ENCODE measurements at places on chromosomes 6 and 20.
A peak's percentile ranks its signal among the peaks of the same experiment; 100 is the strongest.

DNA sequence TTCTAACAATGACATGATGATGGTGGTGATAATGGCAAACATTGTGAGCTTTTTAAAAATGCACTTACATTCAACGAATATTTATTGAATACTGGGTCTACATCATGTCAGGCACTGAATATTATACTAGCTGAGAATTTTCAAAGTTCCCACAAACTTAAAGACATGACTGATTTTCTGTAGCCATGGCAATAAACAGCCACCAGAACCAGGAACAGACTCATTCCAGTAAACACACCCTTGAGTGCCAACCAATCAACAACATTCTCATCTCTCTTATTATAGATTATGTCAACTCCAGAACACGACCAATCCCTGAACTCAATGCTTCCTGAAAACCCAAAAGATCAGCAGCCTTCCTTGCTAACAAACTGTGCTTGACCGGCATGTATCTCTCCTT lies 212.4 kb upstream of the RUNX2 start:
- DNase-seq = no peak

DNA sequence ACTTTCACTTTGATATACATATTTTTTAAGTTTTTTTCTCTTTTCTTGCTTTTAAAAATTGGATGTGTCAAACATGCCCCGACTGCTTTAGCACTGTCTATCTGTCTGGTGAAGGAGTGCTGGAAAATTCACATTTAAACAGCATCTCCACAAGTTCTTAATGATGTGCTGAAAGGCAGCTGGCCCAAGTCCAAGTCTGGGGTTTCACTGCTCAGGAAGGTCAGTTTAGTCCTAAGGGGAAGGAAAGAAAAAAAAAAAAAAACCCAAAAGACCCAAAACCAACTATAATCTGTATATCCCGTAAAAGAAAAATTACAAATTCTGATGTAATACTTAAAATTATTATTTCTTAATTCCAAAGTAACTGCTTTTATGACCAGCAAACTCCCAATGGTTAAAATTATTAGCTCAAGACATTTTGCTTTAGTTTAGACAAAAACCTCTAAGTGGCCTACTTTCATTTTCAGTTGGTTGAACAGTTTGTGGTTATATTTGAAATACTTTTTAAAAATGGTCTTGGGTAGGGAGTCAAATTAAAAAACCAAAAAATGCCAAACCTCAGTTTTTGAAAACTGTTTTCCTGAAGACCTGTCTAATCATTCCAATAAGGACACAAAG lies 79.5 kb upstream of the PREP start:
- DNase-seq = peak; percentile 17

DNA sequence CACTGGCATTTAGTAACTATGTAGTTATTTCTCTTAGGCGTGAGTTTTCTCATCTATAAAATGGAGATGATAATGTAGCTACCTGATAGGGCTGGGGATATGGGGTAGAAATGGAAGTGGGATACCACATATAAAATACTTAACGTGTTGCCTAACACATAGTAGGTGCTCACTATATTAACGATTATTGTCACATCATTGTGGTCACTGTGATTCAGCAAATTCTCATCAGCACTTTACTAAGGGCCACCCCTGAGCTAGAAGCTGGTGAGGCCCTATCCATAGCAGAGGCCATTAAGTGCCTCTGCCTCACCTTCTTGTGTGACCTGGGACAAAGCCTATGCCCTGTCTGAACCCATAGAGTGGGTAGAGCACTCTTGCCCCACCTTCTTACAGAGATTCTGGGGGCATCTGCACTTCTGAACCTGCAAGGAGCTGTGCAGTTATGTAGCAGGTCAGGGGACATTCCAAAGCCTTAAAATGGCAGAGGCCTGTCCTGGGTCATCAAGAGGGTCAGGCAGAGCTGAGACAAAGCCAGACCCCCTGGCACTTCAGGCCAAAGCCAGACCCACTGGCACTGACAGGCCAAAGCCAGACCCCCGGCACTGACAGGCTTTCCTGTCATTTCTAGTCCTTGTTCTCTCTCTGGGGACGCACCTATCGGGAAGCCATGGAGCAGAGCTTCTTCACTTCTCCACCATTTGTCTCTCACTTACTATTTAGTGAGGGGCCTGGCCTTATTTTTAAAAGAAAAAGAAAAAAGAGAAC lies 7.0 kb upstream of the RIMS4 start:
- no peak for DNase-seq

DNA sequence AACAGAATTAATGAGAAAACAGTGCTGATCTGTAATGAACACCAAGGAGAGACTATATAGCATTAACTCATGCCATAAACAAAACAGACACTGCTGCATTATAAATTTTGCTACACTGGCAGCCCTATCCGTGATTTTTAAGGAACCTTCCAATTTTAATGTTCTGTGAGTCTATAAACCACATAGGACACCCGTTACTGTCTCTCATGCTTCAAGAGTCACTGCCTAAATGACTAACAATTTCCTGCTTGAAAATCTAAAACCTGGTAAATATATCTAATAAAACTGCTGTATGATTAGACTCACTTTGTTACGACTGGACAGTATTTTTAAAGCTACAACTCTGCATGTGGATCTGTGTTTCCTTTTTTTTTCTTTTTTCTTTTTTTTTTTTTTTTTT lies 8.7 kb downstream of the CHD6 start:
- no peak for DNase-seq

- no peak for DNase-seq
Observed at GRCh38 chr6:117344444-117345291, 79.3 kb downstream of the VGLL2 start.

DNA sequence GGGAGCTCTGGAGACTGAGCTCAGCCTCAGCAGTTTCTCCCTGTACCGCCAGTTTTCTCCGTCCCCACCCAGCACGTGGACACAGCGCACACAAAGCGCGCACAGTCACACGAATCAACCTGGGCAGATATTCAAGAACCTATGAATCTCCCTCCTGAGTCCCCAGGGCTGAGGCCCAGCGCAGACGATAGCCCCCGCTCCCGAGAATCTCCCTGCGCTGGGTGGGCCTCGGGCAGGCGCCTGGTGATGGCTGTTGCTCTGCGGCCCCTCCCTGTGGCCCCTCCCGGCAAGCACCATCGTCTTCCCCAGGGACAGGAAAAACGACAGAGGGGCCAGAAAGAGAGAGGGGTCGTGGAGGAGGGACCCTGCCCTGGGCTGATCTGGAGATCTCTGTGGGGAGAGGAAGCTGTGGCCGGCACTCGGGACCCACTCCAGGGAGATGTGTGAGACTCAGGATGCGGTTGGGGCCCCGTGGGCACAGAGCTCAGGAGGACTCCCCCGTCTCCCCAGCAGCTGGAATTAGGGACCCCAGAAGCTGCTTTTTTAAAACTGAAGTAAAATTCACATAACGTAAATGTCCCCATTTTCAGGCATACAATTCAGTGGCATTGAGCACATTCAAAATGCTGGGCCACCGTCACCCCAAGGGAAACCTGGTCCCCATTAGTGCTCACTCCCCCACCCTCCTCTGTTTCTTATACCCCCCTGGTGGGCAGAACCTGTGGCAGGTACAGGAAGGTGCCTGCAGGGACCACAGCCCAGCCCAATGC lies 330.8 kb downstream of the TAF4 start:
- DNase-seq = no peak

GRCh38 chr6:40668203-40668602 lies 81.0 kb upstream of the LRFN2 start:
- no peak for DNase-seq

- no peak for DNase-seq
Observed at GRCh38 chr20:48704761-48705160, 123.0 kb downstream of the PREX1 start.

- DNase-seq = peak; percentile 8
Observed at GRCh38 chr6:96899019-96899418, 1.3 kb upstream of the NDUFAF4 start.

DNA sequence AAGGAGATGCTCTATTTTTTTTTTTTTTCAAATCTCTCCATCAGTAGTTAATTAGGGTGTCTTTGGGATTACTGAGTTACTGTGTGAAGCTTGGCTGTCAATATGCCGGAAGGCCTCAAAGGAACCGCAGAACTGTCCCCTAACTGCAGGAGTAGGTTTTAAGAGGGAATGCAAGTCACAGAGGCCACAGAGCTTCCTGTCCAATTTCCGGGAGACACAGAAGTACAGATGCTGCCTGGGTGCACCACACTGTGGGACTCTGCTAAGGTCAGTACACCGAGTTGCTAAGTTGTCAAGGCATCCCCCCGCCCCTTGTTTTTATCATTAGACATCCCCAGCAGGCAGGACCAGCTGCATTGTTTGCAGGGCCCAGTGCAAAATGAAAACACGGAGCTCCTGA lies 120.2 kb upstream of the RAB32 start:
- no peak for DNase-seq

GRCh38 chr20:49811825-49812506 lies 662 bp upstream of the SLC9A8 start:
- DNase-seq = peak; percentile 31

GRCh38 chr20:46631874-46632446 lies 19.3 kb downstream of the SLC13A3 start:
- no peak for DNase-seq

DNA sequence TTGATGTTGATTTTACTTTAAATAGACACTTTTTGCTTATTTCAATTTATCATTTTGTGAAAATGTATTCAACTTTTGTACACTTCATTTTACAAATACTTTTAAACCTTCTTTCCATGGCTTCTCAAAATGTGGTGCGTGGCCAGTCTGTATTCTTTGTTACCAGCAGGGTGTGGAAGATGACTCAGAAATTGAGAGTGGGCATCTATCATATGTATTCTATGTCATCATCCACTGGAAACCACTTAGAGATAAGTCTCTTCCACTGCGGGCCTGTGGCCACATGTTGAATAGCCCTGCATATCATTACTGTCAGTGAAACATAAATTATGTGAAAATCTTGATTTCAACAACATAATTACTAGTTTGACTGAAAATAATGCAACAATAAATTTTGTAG lies 52.6 kb upstream of the MC3R start:
- DNase-seq = no peak

DNA sequence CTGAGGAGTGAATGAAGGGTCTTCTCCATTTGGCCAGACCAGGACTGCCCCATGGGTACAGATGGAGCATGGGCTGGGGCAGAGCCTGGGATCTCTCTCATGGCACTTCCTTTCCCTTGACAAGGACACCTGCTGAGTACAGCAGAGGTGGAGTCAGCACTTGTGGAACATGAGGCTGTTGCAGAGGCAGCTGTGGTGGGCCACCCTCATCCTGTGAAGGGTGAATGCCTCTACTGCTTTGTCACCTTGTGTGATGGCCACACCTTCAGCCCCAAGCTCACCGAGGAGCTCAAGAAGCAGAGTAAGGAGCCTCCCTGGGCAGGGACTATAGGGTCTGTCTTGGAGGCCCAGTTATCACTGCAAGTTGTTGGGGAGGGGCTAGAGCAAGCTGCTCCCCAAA lies 29.6 kb downstream of the GSS start:
- no peak for DNase-seq

DNA sequence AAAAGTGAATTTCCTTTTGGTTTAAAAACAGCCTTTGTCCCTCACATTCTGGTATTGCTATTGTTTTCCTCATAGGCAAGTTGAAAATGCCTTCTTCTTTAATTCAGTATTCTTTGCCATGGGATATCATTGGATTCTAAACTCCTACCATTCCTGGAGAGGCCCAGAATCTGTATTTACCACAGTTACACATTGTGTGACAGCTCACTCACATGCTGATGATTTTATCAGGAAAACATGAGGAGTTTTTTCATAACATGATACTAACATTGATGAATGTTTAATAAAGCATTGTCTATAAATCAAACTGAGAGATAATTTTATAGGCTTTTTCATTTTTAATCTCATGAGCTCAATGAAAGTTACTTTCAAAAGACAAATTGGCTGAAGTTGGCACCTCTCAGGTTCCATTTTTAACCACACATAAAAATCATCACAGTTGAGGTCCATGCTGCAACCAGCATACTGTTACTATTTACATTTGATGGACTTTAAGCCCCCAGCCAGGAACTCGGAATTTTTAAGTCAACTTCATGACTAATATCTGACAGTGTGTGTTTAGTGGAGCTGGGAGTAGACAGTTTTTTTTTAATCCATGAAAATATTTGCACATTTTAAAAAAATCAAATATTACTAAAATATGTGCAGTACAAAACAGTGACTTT lies 82.8 kb downstream of the FAM83B start:
- no peak for DNase-seq

DNA sequence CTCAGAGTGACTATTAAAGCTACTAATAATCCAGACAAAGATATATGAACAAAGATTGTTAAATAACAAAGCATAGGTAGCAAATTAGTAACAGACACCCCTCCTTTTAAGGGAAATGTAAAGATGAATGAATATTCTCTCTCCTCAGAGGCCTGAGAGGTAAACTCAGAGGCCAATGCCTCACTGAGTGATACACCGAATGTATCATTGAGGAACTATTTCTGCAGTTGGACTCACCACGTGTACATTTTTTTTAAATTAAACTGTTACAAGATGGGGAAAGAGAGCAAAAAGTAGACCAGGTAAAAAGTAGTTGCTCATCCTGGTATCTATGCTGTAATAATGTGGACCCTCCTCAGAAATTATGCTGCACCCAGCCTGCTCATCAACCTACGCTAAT lies 72.3 kb upstream of the IPCEF1 start:
- no peak for DNase-seq

GRCh38 chr6:150720774-150721233 lies 121.1 kb downstream of the PLEKHG1 start:
- DNase-seq = peak; percentile 71

DNA sequence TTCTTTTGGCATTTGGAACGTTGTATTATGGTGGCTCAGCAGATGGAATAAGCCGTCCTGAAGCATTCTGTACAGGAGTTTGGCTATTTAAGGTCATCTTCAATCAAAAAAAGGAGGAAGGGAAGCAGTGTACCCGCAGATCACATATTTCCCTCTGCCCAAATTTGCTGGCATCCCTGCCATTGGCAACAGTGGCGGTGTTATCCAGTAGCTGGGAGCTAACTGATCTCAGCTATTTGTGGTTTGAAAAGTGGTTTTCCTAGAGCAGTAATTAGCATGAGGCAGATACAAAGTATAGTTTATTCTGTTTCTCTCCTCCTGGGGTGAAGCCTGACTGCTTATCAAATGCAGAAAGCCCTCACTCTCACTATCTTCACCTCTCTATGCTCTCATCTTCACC lies 576.8 kb downstream of the QKI start:
- no peak for DNase-seq

DNA sequence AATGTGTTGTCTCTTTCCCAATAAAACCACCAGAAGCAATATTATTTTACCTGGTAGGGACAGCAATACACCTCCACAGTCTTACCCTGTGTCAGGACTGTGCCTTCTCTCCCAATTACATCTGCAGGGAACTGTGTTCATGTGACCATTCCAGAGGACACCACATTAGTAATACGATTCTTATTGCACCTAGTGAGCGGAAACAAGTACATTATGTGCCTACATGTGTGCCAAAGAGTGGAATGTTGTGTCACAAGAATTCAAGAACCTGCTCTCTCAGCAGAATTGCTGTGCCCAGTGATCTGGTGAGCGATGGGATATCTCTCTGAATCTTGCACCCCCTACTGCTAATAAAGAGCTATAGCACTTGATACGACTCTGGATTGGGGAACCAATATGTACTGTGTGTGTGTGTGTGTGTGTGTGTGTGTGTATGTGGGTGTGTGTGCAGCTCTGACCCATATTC lies 57.4 kb upstream of the FOXC1 start:
- DNase-seq = no peak

GRCh38 chr20:42179768-42180167 lies 561.6 kb upstream of the CHD6 start:
- DNase-seq = peak; percentile 36

GRCh38 chr20:62367633-62368391 lies 700 bp upstream of the LAMA5 start:
- DNase-seq = no peak

GRCh38 chr6:138278326-138278725 lies 60.0 kb upstream of the PBOV1 start:
- DNase-seq = peak; percentile 20

GRCh38 chr6:142975365-142975764 lies 30.4 kb upstream of the HIVEP2 start:
- DNase-seq = no peak

All from urothelium cell line (cell line).